ENCODE measurements at places on chromosomes 2 and 18.

GRCh38 chr2:168315331-168316072, 68.1 kb upstream of the STK39 start:
- no peak for DNase-seq

DNA sequence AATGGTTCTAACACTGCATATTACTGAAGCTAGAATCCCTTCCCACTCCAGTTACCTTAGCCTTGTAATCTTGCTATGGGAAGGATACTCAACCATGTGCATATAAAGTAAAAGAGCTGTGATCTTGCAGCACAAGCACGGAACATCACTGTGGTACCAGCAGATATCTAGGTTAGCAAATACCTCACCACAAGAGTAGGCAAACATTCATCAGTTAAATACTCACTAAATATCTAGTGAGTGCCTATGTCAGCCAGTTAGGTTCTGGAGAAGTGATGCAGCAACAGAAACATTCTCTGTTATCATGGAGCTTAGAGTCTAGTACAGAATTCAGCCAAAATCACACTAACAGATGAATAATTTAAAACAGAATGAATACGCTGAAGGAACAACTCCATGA, 349.6 kb upstream of the UBE2E3 start:
- DNase-seq, result no peak

DNA sequence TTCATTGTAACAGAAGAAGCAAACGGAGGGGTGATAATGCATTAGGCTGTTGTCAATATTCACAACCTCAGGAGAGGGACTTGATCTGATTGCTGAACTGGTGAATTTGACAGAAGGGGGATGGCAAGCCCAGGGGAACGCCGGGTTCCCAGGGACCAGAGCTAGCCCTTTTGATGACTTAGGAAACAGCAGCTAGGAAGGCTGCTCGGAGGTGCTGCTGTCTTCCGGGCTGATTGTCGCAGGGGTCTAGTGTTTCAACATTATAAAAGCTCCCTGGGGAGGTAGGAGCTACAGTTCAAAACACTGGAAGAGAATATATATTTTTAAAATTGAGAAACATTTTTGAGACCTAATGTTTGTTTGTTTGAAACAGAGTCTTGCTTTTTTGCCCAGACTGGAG, 47.3 kb downstream of the CD8B2 start:
- DNase-seq, result no peak

DNA sequence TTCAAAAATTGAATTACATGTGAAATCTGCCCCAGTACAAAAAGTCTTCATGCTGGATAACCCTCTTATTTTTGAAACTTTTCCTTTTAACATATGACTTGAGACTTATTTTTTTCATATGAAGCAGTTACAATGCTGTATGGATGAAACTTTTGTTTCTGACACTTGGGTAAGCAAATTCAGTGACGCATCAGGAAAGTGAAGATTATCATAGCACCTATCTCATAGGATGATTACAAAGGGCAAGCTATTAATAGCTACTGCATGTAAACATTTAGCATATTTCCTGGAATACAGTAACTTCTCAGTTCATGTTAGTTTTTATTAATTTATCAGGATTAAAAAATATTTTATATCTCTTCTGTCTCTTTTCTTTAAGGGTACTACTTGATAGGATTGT, 1109.2 kb downstream of the LRP1B start:
- DNase-seq, result no peak

DNA sequence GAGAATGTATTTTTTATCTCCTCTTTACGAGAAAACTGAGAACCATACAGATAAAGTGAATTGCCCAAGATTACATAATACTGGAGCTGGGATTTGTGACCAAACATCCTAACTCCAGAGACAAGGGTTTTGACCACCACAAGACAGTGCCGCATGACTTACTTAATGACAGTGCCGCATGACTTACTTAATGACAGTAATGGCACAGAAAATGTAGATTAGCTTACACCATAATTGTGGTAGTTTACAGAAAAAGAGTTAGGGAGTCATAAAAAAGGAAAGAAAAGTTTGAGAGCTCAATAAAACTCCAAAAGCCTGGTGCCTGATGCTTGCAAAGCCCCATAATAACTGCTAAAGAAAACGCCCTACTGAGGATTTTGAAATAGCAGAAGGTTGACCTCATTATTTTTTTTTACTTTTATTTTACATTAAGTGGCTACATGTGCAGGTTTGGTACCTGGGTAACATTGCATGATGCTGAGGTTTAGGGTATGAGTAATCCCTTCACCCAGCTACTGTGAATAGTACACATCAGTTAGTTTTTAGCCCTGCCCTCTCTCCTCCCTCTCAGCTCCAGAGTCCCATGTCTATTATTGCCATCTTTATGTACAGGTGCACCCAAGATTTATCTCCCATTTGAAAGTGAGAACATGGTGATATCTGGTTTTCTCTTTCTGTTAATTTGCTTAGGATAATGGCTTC, 310.0 kb upstream of the UBE2E3 start:
- no peak for DNase-seq
